ENCODE measurements at places on chromosomes 11 and 22. TPM values are rescaled to one million over a fixed set of nuclear protein-coding genes. Genes with fewer than 3 reads are reported as not detected.

GRCh38 chr11:7353100-7353499 lies 101.4 kb downstream of the SYT9 start:
- no peaks in the 10 kb centered on the region for H3K36me3 ChIP-seq
- DNase-seq, result no peak
- no peak overlapping the region for H3K27ac ChIP-seq
- no peaks in the 10 kb centered on the region for H3K4me1 ChIP-seq
- no peaks in the 10 kb centered on the region for H3K27me3 ChIP-seq

DNA sequence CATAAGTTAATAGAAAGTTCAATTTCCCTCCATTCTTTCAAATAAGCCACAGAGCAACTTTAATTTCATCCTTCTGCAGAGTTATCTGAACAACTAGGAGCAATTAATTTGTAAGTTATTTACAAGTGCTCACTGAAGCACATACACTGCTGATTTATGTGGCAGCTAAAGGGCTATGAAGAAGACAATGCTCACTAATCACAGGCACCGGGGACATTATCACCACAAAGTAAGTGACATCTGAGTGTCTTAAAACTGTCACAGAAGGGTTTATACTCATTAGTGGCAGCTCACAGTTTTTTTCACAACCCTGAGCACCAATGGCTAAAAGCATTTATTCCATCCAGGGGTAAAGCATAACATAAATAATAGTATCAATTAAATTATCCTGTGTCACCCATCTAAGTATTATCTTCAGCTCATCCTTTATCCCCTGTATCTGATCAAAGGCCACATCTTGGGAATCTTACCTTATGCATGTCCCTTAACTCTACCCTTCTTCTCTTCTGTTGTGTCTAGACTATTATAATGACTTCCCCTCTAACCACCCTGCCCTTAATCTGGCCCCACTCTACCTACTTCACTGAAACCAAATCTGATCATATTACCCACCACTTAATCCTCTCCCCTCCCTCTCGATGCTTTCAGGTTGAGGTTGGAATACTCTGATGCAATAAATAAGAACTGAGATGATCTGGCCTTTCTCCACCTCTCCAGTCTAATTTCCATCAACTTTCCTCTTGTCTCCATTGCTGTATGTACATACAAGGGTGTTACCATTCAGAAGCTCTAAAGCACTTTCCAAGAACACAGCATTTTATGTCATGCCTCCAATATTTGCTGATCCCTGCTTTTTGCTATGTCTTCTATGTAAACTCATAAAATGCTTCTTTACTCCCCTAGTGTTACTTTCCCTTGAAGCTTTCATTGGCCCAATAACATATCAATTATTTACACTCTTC lies 252.7 kb downstream of the CASP12 start:
- no peak for DNase-seq
- no peaks in the 10 kb centered on the region for H3K4me1 ChIP-seq
- no peak overlapping the region for H3K27ac ChIP-seq
- no peaks in the 10 kb centered on the region for H3K27me3 ChIP-seq
- H3K36me3 ChIP-seq, result no peaks in the 10 kb centered on the region

- no peaks in the 10 kb centered on the region for H3K36me3 ChIP-seq
- no peaks in the 10 kb centered on the region for H3K4me1 ChIP-seq
- H3K4me3 ChIP-seq, result no peak overlapping the region
- no peak overlapping the region for H3K27ac ChIP-seq
Observed at GRCh38 chr11:47004595-47005033, 68.1 kb downstream of the CSTPP1 start.

Gene TRIM6
- 0.20 TPM for total RNA-seq

Gene CYP2D6
- 2.2 TPM for total RNA-seq
